NCI-H1105 (cell line): ENCODE measurements at places on chromosomes 2 and 18.

DNA sequence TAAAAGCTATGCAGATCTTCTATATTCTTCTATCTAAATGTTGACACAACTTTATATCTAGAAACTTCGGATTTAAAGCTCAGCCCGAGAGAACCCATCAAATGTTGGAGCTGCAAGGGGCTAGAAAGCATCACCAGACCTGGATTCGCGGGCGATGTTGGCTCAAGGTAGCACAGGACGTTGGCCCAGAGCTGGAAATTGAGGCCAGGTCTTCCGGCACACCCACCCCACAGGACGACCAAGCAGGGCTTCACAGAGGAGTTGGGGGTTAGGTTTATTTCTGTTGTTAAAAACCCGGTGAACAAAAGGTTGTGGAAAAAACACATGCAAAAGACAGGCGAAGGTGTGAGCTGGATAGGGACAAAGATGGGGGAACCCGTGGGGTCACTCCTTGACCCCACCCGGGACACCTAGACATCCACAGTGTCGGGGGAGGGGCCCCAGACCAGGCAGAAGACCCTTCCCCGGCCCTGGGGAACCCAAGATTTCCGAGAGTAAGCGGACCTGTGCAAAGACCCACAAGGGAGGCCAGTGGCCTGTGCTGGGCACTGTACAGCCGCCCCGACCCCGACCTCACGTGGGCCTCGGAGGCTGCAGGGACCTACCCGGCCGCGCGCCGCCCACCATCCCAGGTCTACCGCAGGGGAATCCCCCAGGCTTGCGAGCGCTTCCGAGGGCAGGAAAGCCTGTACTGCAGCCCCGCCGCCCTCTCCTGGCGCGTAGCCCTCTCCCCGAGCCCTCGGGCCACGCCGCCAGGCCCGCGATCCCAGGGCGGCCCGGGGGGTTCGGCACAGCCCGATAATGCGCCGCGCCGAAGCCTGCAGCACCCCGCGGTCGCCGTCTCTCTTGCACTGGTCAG is 1.8 kb upstream of the AGBL5 start:
- no peak for DNase-seq

- peak; percentile 62 for DNase-seq
Measured at GRCh38 chr2:88187038-88187676, 17.0 kb downstream of the THNSL2 start.

GRCh38 chr2:39304729-39305128 is 61.0 kb upstream of the CDKL4 start:
- DNase-seq = no peak

- DNase-seq = no peak
Measured at GRCh38 chr2:144519934-144520731, at the start of gene ZEB2. Gene ZEB2 (minus strand): TSS chr2:144520119. CDS start chr2:144517350, 2,769 bp downstream.

DNA sequence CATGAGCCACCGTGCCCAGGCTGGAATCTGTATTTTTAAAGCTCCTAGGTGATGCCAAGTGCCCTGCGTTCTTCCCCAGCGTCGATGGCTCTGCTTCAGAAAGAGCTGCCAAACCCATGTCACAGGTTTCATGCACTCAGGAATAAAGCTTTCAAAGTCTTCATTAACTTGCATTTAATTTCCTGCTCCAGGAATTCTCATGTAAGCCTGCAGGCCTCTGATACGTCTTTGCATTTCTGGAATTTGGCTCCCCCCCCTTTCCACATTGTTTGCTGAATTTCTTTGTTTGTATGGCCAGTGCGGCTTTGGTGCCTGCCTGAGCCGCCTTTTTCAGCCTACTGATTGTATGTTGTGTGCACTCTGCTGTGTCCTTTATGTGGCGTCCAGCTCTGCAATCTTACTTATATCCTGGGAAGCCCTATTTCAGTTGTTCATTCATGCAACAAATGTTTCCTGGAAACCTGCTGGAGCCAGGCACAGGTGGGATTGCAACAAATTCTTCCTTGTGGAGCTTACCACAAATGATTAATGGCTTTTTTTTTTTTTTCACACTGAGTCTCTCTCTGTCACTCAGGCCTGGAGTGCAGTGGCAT is 17.9 kb upstream of the OTOF start:
- DNase-seq = no peak

DNA sequence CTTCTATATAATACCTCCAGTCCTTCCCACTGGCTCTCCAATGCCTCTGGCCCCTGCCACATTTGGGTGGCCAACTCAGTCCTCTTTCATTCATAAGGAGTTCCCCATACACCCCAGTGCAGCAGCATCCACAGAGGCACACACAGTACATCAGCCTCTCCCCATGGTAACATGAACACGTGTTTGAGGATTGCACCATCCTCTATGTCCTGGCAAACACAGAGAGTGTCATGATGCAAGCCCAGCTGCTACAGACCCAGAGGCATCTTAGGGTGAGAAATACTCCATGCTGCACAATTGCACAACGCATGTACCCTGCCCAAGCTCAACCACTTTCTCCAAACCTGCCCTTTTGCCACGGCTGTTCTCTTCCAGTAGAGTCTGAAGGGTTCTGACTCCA is 11.5 kb downstream of the IGFBP5 start:
- DNase-seq = no peak

GRCh38 chr2:127586136-127586535 is 50.7 kb downstream of the MYO7B start:
- no peak for DNase-seq

DNA sequence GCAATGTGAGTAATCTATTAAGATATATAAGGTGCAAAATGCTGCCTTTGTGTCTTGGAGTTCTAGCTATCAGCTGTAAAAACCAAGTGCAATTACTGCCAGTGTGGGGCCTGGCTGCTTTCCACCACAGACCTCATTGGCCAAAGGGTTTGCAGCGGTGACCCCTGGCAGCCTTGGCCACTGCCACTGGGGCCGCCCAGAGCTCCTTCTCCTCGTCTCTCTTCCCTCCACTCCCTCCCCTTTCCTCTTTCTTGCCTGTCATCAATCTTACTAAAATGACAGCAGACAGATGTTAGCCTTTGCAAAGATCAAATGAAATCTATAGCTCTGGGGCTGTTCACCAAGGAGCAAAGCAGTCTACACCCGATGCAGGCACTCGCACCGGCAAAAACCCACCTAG is 986.3 kb downstream of the BCL11A start:
- DNase-seq = no peak

- DNase-seq = no peak
Measured at GRCh38 chr2:172437419-172438341, 10.3 kb downstream of the ITGA6 start.

GRCh38 chr2:102806250-102806837 is 44.5 kb downstream of the TMEM182 start:
- DNase-seq = peak; percentile 11

DNA sequence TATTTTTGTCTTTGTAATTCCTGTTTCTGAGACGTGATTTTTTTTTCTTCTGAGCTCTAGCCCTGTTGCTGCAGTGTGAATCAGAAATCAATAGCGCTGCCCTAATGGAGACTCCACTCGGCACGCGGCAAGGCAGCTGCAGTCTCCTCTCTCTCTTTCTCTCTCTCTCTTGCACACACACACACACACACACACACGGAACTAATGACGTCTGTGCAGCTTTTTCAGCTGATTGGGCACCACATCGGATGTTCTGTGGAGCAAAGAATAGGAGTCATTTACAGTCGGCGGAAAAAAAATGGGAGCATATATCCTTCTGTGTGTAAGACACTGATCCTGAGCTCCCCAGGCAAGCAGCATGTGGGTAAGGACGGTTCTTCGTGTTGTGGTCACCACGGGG is 2.0 kb upstream of the MYT1L start:
- DNase-seq = no peak

GRCh38 chr18:711310-711656 is 1.1 kb downstream of the ENOSF1 start:
- no peak for DNase-seq

DNA sequence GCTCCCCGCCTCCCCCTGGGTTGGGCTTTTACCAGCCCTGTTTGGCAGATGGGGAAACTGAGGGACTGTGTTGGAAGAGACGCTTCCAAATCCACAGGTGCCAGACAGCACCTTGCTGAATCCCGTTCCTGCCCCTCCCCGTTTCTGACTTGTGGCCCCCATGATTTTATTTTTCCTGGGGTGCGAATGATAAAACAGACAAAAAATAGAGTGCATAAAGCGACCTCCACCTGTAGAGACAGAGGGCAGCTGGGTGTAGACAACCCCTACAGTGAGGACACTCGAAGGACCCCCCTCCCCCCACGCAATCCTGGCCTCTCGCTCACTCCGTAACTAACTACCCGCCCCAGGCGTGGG is 2.2 kb upstream of the CTDSP1 start:
- DNase-seq = no peak

- DNase-seq = no peak
Measured at GRCh38 chr2:43391878-43392215, 165.4 kb upstream of the ZFP36L2 start.

GRCh38 chr2:27171351-27171848 is 22.6 kb downstream of the TCF23 start:
- no peak for DNase-seq

GRCh38 chr2:236693531-236693930 is 123.9 kb downstream of the ACKR3 start:
- DNase-seq = no peak

DNA sequence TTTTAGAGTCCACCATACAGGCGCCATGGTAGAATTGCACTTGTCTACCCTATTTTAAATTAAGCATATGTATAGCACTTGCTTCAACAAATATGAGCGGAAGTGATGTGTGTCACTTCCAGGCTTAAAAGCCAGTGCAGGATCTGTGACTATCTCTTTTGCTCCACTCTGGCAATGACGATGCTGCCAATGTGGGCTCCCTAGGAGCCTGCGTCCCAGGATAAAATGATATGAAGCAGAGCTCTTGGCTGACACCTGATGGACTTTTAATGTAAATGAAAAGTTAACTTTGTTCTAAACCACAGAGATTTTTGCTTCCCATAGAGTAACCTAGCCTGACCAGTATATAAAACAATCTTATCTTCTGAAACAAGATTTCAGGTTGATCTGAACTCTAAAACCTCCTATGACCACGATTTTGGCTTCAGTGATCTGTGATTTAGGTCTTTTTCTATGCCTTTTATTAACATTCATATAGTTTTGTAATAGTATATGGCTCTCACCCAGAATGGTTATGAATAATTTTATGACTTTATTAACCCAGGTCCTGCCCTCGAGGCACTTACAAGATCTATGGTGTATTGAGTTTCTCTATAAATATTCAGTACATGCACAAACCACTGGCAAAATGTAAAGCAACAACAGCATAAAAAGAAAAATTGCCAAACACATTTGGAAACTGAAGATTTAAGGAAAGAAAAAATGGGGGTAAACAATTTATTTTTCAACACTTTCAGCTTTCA is 422.5 kb upstream of the PIK3C3 start:
- no peak for DNase-seq

DNA sequence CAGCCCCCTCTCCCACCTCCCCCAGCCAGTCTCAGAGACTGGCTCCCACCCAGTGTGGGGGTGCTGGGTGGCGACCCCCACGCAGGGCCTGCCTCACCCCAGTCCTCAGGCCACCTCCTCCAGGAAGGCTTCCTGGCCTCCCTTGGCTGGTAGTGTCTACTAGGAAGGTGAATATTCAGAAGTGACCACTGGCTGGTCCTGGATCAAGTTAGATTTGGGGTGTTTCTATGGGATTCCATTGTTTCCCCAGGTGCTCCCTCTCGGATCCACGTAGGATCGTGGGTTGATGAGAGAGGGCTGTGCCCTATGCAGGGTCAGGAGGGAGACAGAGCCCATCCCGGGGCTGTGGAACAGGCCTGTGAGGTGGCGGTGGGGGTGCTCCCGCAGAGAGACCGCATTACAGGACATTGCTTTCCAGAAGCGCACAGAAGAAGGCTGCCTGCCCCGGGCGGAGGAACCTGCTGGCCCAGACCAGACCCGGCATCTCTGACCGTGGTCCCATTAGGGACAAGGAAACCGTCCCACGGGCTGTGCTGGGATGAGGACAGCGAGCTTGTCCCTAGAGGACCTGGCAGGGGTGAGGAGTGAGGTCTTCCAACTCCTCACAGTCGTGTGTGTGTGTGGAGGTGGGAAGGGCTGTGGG is 3.3 kb downstream of the PDCD1 start:
- no peak for DNase-seq

DNA sequence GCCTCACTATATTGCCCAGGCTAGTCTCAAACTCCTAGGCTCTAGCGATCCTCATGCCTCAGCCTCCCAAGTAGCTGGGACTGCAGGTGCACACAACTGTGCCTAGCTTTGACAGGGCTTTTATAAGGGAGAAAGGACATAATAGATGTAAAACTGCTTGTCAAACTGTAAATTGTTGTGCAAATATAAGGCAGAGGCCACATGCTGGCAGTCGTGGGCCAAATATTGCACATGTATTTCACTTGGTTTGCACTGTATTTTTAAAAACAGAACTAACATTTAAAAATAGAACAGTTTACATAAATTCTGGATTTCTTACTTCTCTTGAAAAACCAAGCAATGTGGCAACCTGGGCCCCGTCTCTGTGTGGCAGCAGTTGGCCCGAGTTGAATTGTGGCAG is 31.2 kb upstream of the MYO3B start:
- no peak for DNase-seq

- no peak for DNase-seq
Measured at GRCh38 chr2:161824226-161824625, 200.0 kb downstream of the SLC4A10 start.

DNA sequence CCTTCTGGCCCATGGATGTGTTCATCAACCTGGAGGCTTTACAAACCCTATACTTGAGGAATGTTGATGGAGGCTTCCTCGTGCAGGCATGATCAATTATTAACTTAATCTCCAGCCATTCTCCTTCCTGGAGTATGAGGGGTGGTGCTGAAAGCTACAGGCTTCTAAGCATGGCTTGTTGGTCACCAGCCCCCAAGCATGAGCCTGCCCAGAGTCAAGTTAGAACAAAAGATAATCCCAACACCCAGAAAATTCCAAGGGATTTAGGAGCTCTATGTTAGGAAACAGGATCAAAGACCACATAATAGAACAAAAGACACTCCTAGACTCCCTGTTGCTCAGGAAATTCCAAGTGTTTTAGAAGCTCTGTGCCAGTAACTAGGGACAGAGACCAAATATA is 63.1 kb downstream of the FAM171B start:
- no peak for DNase-seq

GRCh38 chr18:34049511-34049910 is 175.2 kb downstream of the NOL4 start:
- DNase-seq = no peak

GRCh38 chr2:239830121-239831000 is 194.8 kb downstream of the NDUFA10 start:
- no peak for DNase-seq

DNA sequence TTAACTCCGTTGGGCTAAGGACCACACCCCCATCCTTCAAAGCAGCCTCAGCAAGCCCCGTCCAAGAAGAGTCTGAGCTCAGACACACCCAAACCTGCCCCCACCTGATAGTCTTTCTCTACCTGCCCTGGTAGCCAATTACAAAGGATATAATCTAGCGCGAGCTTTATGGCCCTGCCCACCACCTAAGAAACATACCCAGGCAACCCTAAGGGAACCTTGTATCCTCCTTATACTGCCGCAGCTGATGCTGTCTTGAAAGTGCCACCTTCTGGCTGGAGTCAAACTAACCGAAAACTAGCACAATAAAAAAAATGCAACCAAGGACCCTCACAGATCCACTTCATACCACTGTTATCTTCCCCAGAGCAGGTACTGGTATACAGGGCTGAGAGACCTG is 628.3 kb upstream of the REG3G start:
- no peak for DNase-seq
